ENCODE measurements at places on chromosomes 16 and 17.
A peak's percentile ranks its signal among the peaks of the same experiment; 100 is the strongest.

- DNase-seq, result no peak
Observed at GRCh38 chr17:164303-165235, 16.9 kb downstream of the DOC2B start.

DNA sequence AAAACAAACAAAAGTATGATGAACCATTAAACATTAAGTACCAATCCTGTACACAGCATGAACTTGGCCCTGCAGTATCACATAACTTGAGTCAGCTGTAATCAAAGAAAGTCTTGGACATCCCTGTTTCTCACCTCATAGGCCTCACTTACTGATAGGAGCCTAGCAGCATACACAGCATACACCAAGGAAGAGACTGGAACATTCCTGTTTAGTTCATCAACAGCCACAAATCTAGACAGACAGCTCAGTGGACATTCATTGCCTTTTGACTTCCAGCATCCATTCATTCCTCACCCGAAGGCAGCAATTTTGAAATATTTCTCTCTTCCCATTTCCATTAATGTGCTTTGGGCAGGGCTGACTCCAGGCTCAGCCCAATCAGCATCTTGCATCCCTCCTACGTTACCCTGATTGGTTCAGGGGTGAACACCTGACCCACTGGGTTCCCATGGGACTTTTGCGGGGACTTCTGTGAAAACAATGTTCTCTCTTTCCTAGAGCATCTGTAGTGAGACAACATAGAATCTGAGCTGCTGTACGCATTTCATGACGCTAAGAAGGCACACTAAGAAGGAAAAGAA, 336.7 kb upstream of the ZFHX3 start:
- DNase-seq, result no peak

DNA sequence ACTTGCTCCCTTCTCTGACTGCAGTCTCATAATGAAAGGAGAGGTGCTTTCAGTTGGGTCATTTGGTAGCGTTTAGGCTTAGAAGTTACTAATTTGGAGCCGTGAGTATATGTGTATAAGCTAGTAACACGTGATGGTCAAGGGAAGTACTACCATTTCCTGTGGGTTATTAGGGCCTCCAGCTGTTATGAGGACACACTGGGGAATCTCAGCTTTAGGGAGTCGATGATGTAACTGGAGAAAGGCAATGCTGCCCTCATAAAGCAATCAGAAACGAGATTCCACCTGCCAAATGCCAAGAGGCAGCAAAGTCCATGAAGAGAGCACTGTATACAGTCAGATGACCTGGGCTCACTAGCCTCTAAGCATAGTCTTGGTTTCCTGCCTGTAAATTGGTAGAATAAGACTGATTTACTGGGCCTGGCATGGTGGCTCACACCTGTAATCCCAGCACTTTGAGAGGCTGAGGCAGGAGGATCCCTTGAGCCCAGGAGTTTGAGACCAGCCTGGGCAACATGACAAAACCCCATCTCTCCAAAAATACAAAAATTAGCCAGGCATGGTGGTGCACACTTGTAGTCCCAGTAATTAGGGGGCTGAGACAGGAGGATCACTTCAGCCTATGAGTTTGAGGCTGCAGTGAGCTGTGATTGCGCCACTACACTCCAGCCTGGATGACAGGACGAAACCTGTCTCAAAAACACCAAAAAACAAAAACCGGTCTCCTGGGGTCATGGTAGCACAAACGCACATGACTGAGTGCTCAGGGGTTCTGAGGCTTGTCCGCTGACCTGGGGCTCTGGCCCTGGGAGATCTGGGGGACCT, 53.0 kb downstream of the SF3B3 start:
- DNase-seq, result no peak

GRCh38 chr16:81784072-81784795, 5.1 kb downstream of the PLCG2 start:
- DNase-seq, result no peak

- DNase-seq, result no peak
Observed at GRCh38 chr17:50470426-50470825, 1.7 kb upstream of the CHAD start.

- peak; percentile 98 for DNase-seq
Observed at GRCh38 chr16:57984443-57985203, 13.7 kb upstream of the CNGB1 start.

Data from HAP-1 (cell line).